Activated CD4-positive, alpha-beta T cell treated with anti-CD3 and anti-CD28 coated beads for 24 hours (primary cell): ENCODE measurements at places on chromosomes 2 and 18.

DNA sequence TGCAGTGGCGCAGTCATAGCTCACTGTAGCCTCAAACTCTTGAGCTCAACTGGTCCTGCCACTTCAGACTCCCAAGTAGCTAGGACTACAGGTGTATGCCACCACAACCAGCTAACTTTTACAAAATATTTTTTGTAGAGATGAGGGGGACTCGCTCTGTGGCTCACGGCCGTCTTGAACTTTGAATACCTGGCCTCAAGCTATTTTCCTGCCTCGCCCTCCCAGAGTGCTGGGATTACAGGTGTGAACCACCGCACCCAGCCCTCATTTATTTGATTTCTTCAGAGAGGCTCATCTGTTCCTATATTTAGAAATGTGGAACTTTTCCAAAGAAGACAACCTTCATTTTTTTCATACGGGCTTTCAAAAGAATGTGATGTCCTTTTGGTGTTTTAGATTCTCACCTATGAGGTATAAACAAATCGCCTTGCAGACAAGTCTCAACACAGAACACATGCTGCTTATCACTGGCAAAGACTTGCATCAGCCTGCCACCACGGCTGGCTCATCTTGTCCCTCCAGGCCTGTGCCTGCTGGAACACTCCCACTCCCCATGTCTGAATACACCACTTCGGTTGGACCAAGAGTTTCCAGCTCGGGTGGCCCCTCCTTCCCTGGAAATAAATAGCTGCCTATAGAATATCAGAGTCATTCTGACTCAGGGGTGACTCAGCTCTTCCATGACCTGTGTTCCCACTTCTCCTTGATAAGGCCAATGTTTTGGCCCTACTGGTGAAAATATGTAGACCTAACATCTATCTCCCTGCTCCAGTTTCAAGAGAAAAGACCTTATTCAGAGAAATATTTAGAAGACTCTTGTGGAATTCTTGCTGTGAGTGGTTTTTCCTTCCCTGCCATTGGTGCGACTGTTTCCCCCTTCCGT lies 202.6 kb downstream of the TGIF1 start:
- peak; percentile 58 for DNase-seq

GRCh38 chr2:196384729-196385128 lies 213.4 kb upstream of the STK17B start:
- DNase-seq = no peak

GRCh38 chr2:177610813-177611212 lies 218.2 kb downstream of the AGPS start:
- no peak for DNase-seq

DNA sequence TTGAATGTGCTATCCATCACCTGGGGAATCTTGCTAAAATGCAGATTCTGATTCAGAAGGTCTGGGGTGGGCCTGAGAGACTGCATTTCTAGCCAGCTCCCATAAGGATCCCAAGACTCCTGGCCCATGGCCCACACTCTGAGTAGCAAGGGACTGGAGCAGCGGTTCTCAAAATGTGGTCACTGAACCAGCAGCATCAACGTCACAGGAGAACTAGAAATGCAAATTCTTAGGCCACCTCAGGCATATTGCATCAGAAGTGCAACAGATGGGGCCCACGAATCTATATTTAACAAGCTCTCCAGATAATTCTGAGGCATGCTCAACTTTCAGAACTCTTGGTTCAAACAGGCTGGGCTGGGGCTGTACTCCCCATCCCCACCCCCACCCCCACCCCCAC lies 74.6 kb downstream of the DHRS9 start:
- DNase-seq = no peak

- no peak for DNase-seq
Measured at GRCh38 chr2:134304394-134305108, 50.7 kb downstream of the MGAT5 start.

- DNase-seq = no peak
Measured at GRCh38 chr2:43737097-43737854, 36.6 kb upstream of the DYNC2LI1 start.

DNA sequence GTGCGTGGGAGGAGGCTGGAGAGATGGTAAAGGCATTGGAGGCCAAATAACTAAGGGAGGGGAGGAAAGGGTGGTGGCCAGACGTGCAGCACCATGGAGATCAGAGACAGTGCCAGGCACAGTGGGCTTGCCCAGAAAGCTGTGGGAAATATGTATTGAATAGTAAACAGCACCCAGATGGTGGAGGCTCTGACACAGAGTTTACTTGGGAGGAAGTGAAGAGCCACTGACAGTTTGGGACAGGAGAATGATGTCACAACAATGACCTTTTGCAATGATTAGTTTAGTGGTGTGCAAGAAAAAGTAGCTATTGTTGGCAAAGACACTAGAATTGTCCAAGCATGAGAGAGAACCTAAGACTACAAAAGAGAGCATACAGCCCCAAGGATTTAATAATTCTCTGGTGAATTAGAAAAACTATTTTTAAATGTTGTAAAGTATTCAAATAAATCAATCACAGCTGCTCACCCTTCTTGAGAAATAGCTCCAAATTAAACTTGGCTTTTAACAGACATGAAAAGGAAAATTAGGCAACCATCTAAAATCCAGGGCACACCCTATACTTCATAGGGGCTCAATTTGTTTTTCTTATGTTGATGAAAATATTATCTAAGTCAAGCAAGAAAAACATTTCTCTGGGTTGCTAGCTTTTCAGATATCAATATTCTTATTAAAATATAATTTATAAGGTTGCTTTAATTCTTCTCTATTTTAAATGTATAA lies 458.7 kb upstream of the HNRNPA3 start:
- no peak for DNase-seq

GRCh38 chr2:206863196-206863595 lies 76.1 kb upstream of the CPO start:
- no peak for DNase-seq

- DNase-seq = no peak
Measured at GRCh38 chr2:3060049-3060448, 317.6 kb downstream of the EIPR1 start.

GRCh38 chr2:180231015-180231414 lies 223.9 kb upstream of the CWC22 start:
- DNase-seq = no peak

- no peak for DNase-seq
Measured at GRCh38 chr2:218745559-218746469, 35.2 kb downstream of the TTLL4 start.

GRCh38 chr2:105789745-105790460 lies 45.2 kb downstream of the NCK2 start:
- no peak for DNase-seq

DNA sequence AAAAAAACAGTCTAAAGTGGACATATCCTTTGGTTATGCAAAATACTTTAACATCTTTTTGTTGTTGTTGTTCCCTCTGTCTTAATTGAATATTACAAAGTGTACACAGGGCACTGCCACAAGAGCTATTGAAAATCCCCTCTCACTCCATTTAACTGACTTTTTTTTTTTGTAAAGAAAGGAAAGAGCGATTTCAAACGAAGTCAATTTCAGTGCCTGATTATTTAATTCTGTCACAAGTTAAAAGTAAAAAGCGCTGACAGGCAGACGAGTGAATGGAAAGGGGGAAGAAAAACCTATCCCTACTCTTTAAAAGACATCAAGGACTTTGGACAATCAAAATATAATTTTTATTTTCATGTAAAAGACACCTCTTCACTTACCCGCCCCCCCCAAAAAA lies 1.9 kb downstream of the FIGN start:
- DNase-seq = no peak

DNA sequence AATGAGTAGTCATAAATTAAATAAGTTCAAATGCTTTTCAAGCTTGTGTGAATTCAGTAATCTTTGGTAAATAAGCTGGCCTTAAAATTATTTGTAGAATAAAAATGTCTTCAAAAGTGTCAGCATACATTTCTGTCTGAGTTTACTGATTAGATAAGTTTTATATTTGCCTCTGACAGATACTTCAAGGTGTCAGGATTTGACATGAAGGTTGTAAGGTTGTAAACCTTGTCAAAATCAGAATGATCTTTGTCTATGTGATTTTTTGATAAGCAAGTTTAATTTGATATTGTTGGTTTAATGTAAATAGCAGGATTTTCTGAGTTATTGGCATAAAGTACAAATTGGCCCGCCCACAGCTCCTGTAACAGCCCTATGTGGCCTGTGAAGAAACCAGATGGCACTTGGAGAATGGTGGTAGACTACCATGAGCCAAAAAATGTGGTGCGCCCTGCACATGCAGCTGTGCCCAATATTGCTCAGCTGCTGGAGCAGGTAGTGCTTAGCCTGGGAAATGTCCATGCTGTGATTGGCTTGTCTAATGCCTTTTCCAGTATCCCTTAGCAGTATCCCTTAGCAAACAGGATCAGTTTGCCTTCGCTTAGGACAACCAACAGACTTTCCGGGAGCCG lies 188.0 kb upstream of the SPHKAP start:
- no peak for DNase-seq

DNA sequence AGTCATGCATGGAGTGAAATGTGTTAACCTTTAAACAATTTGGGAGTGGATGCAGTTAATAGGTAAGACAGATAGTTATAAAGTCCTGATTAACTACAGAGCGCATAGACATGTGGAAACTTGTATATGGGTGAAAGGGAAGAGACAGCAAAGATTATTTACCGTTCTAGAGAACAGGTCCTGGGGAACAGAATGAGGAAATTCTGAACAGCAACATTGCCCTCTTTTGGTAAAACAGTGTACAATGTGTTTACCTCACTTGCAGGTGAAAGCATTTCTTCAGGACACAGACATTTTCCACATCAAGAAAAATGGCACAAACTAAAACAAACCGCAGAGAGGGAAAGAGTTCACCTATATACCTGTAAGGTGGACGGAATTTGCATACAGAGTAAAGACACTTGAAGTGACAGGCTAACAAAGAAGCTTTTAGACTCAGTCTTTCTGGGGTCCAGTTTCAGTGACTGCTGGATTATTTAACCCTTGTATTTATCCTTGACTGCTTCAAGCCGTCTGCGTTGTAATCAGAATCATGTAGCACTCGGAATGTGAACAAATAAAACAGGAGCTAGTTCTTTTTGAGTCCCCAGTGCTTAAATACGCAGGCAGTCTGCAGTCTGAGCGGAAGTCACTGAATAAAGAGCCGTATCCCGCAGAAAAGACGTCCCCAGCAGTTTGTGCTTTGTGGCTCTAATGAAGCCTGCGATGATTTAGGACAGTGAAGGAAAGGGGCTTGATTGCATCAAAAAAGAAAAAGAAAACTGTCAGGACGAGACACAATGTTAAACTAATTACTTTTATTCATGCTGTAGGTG lies 364.8 kb upstream of the GALNT5 start:
- DNase-seq = no peak

GRCh38 chr2:12262681-12263436 lies 453.9 kb upstream of the TRIB2 start:
- DNase-seq = no peak

- DNase-seq = peak; percentile 92
Measured at GRCh38 chr2:230847883-230848388, 16.8 kb upstream of the ITM2C start.

- DNase-seq = no peak
Measured at GRCh38 chr2:231957913-231958763, 3.4 kb upstream of the DIS3L2 start.

- DNase-seq = no peak
Measured at GRCh38 chr18:54613174-54613573, 22.1 kb downstream of the DYNAP start.

GRCh38 chr2:112108178-112108832 lies 29.9 kb upstream of the FBLN7 start:
- DNase-seq = no peak

GRCh38 chr18:48460929-48461583 lies 51.9 kb upstream of the ZBTB7C start:
- DNase-seq = no peak

DNA sequence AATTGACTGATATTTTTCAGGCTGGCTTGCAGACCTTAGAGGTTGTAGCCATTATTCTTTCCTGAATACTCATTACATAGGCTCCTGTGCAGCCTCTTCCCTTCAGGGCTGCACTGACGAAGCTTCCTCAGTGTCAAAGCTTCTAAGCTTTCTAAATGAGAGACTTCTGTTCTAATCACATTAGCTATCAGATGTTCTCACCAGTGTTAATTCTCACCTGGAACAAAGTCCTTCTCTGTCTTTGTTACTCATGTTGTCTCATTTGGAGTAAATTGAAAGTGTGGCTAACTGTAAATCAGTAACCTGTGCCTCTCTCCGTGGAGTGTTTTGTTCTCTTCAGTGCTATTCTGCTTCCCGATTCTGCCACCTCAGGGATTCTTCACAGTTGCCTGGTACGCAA lies 76.9 kb downstream of the MC4R start:
- DNase-seq = no peak

DNA sequence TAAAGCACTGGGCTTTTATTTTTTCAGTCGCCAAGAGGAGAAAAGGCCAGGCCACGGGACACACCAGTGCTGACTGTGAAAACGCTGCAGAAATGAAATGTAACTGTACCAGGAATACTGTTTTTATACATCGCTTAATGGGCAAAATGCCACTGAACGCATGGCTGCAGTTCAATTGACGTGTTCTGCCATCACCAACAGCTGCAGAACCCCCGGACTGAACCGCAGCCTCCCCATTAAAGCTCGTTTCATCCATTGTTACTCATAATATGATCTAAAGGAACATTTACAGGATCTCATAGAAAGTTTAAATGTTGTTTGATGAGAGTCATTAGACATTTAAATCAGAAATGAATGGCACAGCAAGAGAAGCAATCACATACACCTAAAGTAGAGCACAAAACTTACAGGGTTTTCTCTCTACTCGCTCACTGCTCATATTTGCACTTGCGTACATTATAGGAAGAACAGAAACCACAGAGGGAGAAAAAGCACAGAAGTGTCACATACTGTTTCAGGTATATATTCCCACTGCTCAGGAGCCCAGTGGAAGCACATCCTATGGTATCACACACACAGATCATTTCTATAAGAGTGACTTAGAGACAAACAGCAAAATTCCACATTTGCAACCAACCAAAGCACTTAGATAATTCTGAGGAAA lies 35.3 kb downstream of the TCF4 start:
- DNase-seq = no peak

GRCh38 chr2:157895531-157895930 lies 19.4 kb upstream of the ACVR1 start:
- no peak for DNase-seq

DNA sequence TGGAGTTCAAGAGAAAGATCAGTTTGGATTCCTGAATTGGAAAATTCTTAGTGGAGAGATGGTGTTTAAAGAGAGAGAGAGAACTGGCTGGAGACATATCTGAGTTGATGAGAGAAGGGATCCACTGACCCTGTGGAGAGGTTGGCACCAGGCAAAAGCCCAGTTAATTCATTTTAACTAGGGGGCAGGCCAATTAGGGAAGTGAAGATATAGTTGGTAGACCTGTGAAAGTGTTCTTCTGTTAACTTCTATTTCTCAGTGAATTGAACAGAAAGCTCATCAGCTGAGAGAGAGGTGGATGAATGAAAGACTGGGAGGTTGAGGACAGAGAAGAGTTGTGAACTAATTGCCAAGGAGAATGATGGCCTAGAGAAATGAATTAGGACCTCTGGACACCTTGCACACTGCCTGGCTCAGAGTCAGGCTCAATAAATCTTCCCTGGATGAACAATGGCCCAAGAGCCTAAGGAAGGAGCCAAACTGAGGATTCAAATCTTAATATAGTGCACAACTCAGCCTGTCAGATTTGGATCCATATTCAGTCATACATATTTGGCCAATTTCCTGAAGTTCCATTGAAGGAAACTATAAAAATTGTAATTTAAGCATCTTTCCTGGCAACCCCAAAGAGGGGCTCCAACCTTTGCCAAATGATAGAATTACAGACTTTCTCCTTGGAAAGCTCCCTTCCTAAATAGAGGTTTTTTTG lies 82.2 kb upstream of the RMDN2 start:
- no peak for DNase-seq
